NCI-H1417 treated with DMSO at 0.1 percent for 48 hours (cell line): ENCODE measurements at places on chromosomes 16 and 17.

DNA sequence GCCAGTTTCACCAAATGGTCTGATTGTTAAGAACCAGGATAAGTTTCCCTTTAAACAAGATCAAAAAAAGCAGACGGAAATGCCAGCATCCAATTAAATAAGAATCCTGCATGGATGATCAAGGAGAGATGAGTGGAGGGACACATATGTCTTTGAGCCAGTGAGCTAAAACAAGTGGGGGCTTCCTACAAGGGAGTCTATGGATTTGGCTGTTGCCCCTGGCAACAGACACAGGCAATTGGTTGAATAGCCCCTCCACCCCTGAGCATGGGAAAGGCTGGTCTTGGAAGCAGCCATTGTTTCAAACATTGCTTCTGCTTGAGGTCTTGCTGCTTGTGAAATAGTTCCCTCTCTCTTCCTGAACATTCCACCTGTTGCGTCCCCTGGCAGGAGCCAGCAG lies 374.7 kb upstream of the ERCC4 start:
- DNase-seq: no peak

DNA sequence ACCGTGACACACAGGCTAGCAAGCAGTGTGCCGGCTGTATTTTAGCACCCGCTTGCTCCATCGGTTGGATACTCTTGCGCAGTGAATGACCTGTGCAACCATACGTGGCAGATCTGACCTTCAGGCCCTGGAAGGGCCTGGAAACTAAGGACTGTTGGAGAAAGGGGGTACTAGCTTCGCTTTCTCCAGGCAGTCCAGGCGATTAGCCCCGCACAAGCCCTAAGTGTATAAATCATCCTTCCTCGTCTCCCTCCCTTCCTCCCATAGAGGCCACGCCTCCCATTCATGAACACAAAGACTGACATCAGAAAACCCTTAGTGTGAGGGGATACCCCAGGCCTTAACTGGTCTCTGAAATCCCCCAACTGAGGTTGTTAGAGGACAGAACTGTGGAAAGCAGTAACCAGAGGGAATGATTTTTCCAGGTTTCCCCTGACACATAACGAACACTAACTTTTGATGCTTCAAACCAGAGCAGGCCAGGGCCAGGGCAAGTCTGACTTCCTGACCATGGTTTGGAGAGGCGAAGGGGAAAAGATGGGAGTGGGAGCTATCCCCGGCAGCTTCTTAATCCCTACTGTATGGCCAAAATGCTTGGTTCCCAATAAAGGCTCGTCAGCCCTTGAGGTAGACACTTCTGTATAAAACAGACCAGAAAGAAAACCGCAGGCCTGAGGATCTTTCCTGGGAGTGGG lies 1.4 kb upstream of the DYNLL2 start:
- no peak for DNase-seq

DNA sequence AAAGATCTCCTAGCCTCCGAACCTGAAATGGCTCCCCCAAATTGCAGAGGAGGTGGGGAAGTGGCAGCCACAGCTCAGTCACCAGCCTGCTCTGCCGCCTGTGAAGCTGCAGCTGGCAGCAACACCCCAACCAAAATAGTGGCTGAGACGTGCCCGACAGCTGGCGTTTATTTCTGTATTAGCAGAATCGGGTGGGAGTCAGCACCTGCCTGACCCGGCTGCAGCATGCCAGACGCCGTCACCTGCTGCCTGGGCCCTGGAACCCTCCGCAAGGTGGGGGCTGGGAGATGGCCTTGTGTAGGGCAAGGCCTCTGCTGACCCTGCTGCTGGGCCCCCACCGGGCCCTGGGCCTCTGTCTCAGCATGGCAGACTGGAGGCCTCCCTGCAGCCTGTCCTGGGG lies 17.5 kb upstream of the PABPN1L start:
- DNase-seq: no peak

DNA sequence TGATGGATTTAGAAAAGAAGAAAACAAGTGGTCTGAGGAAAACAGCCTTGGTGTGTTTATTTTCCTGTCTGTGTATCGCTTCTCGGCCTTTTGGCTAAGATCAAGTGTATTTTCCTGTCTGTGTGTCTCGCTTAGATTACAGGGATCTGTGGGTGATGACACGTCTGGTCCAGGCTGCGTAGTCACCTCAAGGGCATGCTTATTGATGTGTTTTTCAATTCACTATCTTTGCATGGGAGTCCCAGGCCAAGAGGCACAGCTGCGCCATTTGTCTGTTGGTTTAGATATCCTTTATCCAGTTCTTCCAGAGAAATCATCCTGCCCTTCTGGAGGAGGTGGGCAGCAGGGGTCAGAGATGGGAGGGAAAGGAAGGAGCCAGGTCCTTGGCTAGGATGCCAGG lies 47.1 kb upstream of the STH start:
- DNase-seq: no peak

- DNase-seq: no peak
These were observed 54.8 kb upstream of the BCAR1 start for GRCh38 chr16:75306099-75306762.

DNA sequence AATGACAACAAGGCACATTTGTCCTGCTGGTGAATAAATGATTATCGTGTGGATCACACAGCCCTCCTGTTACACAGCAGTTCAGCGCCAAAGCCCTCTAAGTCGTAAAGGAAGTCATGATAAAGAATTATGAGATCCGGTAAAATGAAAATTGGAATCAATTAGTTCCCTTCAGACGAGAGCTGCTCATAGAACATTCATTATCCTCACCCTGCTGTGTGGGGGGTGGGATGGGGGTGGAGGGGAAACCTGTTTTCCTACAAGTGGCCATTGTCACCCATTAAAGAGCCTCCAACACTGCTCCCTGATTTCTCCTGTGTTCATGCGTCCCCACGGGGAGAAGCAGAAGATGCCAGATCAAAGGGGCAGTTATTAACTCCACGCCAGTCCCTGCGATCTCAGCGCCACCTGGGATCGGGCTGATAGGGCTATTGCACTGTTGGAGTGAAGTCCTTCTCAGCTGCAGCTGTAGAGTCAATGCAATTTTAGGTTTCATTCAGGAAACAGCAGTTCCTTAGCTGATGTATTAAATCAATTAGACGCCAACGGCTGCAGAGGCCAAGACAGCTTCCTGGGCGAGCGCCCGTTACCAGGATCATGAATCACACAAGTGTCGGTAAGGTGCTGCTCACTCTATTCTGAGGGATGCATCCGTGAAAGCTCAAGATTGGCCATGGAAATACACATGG lies 19.2 kb upstream of the CACNG4 start:
- no peak for DNase-seq

DNA sequence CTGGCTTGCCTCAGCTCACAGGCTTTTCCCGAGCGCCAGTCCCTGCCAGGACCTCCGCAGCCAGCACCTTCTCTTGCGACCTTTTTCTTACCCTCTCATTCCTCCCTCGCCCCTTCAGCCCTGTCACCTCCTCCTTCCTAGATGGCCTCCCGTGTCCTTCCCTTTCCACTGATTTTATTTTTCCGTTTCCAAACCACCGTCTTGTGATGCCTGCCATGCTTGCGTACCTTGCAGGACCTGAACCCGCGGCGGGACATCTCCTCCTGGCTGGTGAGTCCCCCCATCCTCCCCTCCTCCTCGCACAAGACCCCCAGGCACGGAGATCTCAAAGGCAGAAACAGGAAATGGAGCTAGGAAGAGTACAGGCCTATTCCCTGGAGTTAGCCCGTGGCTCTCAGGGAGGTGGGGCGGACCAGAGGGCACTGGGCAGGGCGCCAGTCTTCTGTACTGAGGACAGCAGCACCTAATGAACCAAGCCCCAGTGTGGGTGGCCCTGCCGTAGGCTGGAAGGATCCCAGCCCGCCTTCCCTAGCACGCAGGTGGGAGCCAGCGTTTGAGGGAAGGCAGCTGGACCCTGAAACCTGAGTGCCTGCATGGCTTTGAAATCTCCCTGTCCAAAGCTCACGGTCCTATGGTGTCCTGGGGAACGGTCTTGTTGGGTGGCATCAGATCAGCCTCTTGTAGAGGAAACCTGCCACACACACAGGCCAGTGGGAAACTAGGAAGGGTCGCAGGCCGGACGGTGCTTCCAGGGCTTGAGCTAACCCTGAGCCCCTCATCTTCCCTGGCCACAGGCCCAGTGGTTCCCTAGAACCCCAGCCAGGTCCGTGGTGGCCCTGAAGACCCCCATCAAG lies 612 bp downstream of the CISD3 start:
- DNase-seq: no peak

DNA sequence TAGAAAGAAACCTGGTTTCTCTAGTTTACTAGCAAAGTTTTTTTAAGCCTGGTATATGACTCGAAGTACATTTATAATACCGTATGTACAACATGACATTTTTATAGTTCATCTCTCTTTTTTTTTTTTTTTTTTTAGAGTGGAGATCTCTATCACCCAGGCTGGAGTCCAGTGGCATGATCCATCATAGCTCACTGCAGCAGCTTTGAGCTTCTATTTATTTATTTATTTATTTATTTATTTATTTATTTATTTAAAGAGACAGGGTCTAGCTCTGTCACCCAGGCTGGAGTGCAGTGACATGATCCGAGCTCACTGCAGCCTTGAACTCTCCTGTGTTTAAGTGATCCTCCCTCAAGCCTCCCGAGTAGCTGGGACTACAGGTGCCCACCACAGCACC lies 25.9 kb upstream of the VPS4A start:
- no peak for DNase-seq

- DNase-seq: peak; percentile 56
These were observed 959 bp upstream of the ANKRD13B start for GRCh38 chr17:29591737-29592608.

DNA sequence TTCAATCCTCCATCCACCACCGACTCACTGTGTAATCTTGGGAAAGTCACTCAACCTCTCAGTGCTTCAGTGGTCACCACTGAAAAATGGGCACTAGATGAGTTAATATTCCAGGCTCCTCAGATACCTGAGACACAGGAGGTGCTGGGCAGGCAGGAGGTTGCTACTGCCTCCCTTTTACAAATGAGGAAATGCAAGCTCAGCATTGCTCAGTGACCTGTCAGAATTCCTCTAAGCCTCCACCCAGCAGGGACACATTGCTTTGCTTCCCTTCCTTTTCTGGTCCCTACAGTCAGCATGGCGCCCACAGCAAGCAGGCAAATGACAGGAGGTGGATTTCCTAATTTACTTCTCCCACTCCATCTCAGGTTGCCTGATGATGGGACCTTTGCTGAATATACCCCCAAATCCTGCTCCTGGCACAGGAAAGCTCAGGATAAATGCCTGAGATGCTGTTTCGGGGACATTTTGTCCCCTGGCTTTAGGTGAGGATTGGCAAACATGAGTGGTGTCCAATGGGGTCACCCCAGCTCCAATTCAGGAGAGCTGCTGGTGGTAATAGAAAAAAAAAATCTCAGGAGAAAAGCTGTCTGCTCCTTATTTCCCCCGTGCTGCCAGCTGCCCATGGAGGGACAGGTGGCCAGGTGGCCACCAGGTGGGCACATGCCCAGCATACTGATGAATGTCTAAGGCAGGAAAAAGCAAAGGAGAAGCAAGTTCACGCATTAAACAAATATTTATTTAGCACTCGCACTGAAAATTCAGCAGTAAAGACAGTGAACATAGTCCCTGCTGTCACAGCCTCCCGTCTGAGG lies 5.0 kb upstream of the KRT13 start:
- no peak for DNase-seq

DNA sequence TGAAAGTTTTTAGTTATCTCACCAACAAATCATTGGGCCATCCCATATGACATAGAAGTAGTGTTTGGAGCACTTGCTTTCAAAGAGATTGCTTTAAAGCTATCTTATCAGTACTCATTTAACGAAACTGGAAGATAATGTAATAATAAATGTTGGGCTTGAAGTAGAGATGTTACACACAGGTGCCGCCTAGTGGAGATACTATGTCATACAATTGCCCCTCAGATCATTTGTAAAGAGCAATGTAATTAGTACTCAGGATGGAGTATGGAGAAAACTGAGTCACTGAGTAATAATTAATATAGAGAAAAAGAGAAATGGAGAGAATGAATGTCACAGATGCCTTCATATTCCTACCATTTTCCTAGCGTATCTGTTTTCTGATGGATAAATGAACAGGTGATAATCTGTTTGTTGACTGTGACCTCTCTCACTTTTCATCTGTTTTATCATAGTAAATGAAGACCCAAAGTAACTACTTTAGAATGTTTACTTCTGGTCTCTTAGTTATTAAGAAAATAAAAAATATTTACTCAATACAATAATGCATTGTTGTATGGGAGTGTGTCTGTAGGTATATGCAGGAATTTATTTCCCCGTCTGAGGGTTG lies 80.4 kb downstream of the EFCAB5 start:
- DNase-seq: peak; percentile 11

DNA sequence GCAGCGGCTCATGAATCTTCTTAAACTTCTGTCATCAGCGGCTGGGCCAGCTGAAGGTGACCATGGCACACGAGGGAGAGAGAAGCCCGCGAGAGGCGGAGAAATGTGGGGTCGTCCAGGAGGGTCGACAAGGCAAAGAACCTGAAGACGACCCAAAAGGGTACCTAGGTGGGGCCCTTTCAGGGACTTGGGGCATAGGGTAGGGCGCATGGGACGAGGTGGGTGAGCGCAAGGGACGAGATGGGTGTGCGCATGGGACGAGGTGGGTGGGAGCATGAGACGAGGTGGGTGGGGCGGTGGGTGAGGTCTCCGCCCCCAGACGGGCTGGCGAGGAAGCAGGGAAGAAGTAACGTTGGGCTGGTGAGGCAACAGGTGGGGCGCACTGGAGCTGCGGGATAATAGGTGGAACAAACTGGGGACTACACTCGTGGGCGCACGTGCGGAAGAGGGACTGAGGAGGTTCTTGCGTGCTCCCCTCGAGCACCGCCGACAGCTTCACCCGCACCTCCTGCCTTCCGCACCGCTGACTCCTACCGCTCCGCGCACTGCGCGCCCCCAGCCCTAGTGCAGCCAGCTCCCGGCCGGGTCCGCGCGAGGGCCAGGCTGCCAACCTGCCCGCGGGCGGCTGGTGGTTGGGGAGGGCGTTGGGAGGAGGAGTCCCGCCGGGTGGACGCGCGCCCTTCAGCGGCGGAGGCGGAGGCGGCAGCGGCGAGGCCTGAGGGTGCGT lies 23.2 kb upstream of the CRYM start:
- no peak for DNase-seq

GRCh38 chr17:17350491-17351355 lies 47.5 kb downstream of the NT5M start:
- no peak for DNase-seq

DNA sequence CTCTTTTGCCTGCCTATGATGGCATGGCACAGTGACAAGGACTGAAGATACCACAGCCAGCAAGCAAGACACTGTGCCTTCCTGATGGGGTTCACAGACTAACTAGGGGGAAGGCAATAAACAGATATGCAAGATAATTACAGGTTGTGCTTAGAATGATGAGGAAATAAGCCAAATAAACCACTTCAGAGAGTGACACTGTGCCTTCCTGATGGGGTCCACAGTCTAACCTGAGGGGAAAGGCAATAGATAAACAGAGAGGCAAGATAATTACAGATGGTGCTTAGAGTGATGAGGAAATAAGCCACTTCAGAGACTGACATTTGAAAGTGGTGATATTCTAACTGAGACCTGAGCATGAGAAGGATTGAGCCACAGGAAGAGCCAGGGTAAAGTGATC lies 84.2 kb downstream of the HS3ST2 start:
- DNase-seq: no peak
